ENCODE measurements at places on chromosomes 11 and 22.

DNA sequence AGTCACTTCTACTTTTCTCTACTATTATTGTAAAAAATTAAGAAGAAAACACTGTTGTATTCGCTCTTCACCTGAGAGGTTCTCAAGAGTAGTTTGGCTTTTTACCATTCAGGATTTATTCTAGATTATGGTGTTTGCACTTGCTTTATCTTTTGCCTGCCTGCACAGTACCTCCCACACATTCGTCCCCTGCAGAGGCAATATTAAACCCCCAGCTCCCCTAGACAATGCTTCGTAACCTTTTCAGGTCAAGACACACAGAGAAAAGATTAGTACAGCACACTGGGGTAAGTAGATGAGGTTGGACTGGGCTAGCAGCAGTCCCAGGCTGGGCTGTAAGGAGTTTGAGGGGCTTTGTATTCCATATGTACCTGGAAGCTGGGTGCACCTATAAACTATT, 62.4 kb downstream of the TNRC6B start:
- DNase-seq: no peak

- no peak for DNase-seq
These were observed 34.7 kb downstream of the LUZP2 start for GRCh38 chr11:24531528-24531927.

DNA sequence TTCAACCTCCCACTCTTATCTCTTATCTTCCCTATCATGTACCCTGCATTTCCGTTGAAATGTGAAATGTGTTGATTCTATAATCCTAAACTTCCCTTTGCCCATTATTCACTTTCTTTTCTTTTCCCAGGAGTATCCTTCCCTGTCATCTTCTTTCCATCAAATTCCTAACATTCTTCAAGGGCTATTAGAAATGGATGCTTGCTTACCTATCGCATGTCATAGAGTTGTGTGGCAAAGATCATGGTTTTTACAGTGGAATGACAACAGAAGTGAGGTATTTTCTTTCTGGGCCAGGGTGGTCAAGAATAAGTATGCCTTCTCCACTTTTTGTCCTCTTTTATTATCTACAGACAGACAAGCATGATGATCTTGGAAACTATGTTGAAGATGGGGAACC, 124.4 kb upstream of the SLC5A12 start:
- DNase-seq: no peak

DNA sequence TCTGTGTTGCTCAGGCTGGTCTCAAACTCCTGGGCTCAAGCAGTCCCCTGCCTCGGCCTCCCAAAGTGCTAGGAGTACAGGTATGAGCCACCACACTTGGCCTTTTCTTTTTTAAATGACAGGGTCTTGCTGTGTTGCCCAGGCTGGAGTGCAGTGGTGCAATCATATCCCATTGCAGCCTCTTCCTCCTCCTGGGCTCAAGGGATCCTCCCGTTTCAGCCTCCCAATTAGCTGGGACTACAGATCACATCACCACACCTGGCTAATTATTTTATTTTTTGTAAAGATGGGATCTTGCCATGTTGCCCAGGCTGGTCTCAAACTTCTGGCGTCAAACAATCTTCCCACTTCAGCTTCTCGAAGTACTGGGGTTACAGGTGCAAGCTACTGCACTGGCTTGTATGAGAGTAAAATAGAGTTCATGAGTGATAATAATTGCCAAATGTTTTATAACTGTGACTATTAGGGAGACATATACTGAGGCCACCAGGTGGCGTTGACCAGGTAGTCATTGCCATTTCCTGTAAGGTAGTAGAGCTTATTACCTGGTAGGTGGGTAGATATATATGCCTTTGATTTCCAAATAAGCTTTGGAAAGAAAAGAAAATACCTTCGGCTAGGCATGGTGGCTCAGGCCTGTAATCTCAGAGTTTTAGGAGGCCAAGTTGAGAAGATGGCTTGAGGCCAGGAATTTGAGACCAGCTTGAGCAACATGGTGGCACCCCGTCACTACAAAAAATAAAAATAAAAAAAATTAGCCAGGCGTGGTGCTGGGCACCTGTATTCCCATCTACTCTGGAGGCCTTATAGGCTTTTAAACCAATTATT, 5.4 kb downstream of the FDX1 start:
- no peak for DNase-seq

GRCh38 chr11:128807909-128808308, 59.2 kb downstream of the KCNJ1 start:
- DNase-seq: no peak

DNA sequence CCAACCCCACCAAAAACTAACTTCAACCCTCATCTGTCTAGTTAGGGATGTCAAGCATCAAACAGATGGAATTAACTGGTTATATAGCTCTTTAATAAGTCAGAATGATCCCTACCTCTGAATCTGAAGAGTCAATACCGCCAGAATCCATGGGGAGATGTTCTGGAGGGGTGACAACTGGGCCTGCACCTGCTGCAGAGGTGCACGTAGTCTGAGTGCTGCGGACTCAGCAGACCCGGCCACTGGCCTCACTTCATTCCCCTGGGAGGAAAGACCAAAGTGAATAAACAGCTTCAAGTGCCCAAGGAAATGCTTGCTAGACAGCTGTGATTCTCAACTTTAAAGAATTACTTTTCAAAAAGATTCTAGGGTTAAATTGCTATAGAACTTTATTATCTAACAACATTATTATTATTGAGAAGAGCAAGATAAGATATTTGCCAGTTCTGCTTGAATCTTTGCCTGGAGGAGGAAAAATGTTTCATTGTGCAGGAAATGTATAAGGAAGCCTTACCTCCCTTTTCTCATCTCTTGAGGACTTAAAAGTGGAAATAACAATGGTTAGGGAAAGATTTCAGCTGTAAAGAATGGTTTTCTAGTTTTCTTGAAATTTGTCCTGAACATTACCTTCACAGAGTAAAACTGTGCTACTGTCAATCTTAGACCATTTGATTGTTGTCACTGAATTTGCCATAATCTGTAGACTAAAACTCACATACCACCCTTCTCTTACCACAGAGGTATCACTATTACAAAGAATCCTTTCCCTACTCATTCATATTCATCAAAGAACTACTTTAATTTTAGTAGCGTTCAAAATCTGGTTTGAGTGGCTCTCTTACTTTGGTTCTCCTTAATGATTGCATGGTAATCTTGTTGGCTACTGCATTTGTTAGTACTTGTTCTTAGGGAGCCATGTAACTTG, 4.2 kb downstream of the XBP1 start:
- DNase-seq: no peak

GRCh38 chr11:132445859-132446291, 1075.5 kb downstream of the NTM start:
- DNase-seq: no peak

DNA sequence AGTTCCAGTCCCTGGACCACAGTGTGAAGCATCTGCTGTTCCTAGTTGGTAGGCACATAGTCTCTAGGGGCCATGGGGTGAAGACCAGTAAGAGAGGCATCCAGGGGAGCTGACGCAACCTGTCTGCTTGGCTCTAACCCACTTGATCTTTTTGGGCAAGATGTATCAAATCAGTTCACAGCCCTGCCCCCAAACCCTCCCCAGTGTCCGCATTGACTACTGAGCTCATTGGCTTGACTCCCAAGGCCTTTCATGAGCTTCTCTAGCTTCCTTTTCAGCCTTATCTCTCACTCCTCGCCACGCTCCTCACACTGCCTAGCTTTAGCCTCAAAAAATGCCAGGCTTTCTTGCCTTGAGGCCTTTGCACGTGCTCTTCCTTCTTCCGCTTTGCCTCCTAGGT, 29.7 kb upstream of the ABCC8 start:
- no peak for DNase-seq

GRCh38 chr11:32116668-32117067, 25.8 kb downstream of the RCN1 start:
- no peak for DNase-seq

DNA sequence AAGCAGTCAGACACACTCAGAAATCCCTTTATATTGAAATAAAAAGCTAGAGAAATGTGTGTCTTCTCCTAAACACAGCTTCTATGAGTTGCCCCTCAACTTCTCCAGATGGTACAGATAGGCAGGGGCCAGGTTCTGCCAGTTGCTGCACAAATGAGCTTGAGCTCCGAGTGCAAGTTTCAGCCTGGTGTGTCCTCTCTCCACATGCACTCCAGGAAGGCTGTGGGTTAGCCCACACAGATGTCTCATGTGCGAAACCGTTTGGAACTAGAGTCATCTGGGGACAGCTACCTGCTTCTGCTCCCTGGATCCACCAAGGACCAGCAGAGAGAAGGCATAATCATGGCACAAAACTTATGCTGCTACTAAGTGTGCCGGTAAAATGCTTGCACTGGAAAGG, 812.6 kb downstream of the OPCML start:
- no peak for DNase-seq

GRCh38 chr22:19986410-19987341, 29.9 kb downstream of the ARVCF start:
- DNase-seq: peak; percentile 35

DNA sequence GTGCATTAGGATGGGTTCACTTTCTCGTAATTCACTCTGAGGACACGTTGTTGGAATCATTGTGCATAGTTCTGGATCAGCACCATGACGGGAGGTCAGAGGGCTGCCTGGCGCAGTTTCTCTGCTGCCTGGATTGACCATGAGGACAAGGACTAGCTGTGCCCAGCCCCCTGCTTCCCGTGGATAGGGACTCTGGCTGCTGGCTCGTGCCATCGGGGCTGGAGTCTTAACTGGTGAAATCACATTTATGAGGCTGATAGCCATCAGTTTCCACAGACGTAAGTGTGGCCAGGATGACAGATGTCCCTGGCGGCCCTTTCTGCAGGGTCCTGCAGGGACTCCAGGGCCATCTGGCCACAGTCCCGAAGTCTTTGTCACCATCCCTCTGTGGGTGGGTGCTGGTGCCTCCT, 24.1 kb upstream of the GRAMD4 start:
- no peak for DNase-seq

DNA sequence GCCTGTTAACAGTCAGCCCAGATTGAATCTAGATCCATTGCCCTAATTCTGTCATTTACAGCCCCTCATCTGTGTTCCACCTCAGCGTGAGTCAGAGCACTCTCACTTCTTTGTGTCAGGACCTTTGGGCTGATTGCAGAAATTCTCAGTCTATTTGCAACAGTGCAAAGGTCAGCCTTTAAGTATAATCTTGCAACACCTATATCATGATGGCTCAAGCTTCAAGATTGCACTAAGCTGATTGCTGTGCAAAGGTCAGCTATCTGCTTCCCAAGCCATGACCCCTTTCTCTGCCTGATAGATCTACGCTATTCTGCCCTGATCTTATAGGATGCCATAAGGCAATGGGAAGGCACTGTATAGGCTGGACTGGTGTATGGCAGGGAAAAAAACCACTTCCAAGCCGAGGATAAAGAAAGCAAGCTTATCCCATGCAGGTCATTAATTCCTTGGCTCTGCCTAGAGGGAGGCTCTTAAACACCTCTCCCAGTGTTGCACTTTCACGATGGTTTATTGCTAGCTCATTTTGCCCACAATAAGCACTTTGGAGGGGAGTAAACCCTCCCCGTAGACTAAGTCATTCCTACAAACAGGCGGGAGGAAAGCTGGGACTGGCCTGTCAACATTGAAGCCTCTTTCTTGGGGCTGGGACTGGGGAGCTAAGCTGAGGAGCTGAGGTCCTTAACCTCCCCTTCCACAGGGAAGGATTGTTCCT, 100.6 kb downstream of the RRAS2 start:
- DNase-seq: no peak

GRCh38 chr11:25771605-25772004, 560.3 kb upstream of the ANO3 start:
- DNase-seq: no peak

GRCh38 chr22:38638728-38639127, 17.5 kb downstream of the FAM227A start:
- no peak for DNase-seq

DNA sequence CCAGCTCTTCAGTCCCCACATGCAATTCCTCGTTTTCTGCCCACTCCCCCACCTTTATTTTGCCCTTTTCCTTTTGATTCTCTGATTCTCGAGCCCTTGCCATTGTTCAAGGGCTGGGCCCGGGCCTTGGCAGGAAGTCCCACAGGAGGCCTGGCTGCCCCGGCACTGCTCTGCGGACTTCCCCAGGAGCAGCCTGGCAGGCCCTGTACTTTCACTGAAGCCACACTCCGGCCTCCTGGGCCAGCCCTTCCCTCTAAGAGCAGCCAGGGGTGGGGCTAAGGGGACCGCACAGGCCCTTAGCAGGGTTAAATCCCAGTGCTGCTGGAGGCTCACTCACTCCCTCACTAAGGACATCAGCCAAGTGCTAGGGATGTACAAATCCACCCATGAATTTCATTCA, 4.1 kb downstream of the LRRC32 start:
- no peak for DNase-seq

- DNase-seq: no peak
These were observed 24.6 kb upstream of the ZBTB16 start for GRCh38 chr11:114034956-114035355.

- DNase-seq: no peak
These were observed 2.3 kb downstream of the IRF7 start for GRCh38 chr11:613369-613968.

DNA sequence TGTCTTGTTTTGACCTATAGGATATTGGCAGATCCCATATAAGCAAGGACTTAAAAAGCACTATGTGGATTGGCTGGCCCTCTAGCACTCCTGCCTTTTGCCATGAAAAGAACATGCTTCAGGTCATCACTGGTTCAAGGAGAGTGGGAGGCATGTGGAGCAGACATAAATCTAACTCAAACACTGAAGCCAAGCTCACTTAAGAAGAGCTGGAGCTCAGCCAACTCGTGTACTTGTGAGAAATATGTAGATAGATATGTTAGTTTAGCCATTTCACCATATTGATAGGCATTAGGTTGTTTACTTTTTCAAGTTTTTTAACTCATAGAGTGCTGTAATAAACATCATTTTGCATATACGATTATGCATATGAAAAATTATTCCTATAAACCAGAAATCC, 19.9 kb upstream of the BBOX1 start:
- DNase-seq: no peak

GRCh38 chr22:45230026-45230721, 10.5 kb downstream of the KIAA0930 start:
- DNase-seq: no peak

GRCh38 chr11:1459219-1459575, 27.4 kb downstream of the MOB2 start:
- DNase-seq: no peak

- no peak for DNase-seq
These were observed 189.0 kb downstream of the DDX10 start for GRCh38 chr11:108853864-108854263.

GRCh38 chr22:25509374-25509791, 55.1 kb upstream of the GRK3 start:
- no peak for DNase-seq

DNA sequence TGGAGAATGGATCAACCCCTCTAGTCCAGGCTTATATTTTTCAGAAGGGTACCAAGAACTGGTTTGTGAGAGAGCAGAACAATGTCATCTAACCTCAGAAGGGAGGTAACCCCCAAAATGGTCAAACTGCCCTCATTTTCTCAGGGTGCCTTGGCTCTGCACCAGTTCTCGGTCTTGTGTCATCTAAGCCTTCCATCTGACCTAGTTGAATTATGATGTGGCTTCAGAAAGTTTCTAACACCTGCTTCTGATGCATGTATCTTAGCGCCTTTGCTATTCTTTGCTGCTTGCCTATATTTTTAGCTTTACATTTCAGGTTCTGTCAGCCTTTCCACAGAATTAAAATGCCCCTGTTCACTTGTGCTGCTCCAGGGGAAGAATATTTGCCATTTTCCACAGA, 91.7 kb upstream of the E2F8 start:
- no peak for DNase-seq

All from amniotic stem cell (primary cell).